ENCODE measurements at places on chromosomes 6 and 20. TPM values are rescaled to one million over a fixed set of nuclear protein-coding genes. Genes with fewer than 3 reads are reported as not detected.

MYCT1 gene
- not detected for polyA plus RNA-seq

WFDC10B gene
- not detected for polyA plus RNA-seq

RIPPLY2 gene
- not detected for polyA plus RNA-seq

OR2B6 gene
- polyA plus RNA-seq: not detected

PPP1R3G gene
- polyA plus RNA-seq: 0.09 TPM

SMOC2 gene
- polyA plus RNA-seq: not detected

- no peak overlapping the region for H3K4me3 ChIP-seq
- DNase-seq: no peak
- H3K36me3 ChIP-seq: no peaks in the 10 kb centered on the region
- H3K4me1 ChIP-seq: peaks cover 26% of the 10 kb centered on the region
Observed at GRCh38 chr6:144315981-144316861, 31.1 kb downstream of the UTRN start.

- H3K4me3 ChIP-seq: no peak overlapping the region
- H3K27ac ChIP-seq: no peak overlapping the region
- H3K27me3 ChIP-seq: no peaks in the 10 kb centered on the region
- no peaks in the 10 kb centered on the region for H3K4me1 ChIP-seq
- H3K36me3 ChIP-seq: no peaks in the 10 kb centered on the region
Observed at GRCh38 chr6:145453376-145453775, 281.9 kb downstream of the EPM2A start.

DNA sequence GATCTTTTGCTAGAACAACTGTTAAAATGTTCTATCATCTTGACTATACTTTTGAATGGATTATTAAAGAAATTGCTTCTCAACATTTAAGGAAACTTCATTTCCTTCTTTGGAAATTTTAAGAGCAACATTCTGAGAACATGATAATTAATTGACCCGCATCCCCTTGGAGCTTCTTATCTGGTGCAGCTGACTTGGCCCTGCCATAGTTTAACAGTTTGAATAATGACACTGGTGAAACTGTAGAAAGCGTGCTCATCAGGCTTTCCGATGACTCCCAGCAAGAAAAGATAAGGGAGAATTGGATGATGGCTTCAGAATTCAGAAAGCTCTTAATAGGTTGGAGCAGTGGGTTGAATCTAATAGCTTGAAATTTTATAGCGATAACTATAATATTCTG lies 38.1 kb downstream of the SNX9 start:
- H3K4me1 ChIP-seq: no peaks in the 10 kb centered on the region
- no peaks in the 10 kb centered on the region for H3K36me3 ChIP-seq
- H3K27ac ChIP-seq: no peak overlapping the region
- no peak for DNase-seq
- no peaks in the 10 kb centered on the region for H3K27me3 ChIP-seq

DNA sequence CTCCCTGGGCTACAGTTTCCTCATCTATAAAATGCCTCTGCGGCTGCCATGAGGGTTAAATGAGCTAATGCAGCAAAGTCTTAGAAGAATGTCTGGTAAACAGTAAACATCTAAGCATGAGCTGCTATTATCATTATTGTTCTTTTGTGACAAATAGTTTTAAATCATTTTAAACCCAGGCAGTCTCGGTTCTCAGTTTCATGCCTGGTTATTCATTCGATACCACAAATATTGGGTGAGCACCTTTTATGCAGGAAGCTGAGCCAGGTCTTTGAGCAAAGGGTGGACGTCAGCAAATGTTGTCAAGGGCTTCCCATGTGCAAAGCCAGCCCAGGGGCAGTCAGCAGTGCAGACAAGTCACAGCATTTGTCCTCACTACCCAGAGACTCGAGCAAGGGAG lies 128.7 kb downstream of the NFATC2 start:
- H3K27ac ChIP-seq: no peak overlapping the region
- no peak for DNase-seq
- H3K4me1 ChIP-seq: no peaks in the 10 kb centered on the region
- no peaks in the 10 kb centered on the region for H3K36me3 ChIP-seq
- H3K27me3 ChIP-seq: no peaks in the 10 kb centered on the region

GRCh38 chr20:51666126-51666525 lies 102.1 kb downstream of the ATP9A start:
- H3K36me3 ChIP-seq: no peaks in the 10 kb centered on the region
- no peak overlapping the region for H3K27ac ChIP-seq
- peaks cover 10% of the 10 kb centered on the region for H3K4me1 ChIP-seq

GRCh38 chr6:129683601-129684322 lies 26.2 kb downstream of the ARHGAP18 start:
- H3K36me3 ChIP-seq: no peaks in the 10 kb centered on the region
- peak; percentile 94 for DNase-seq
- H3K27me3 ChIP-seq: no peaks in the 10 kb centered on the region
- peaks cover 61% of the 10 kb centered on the region for H3K4me1 ChIP-seq
- peak overlapping the region; percentile 93 for H3K27ac ChIP-seq

GRCh38 chr6:106360989-106361430 lies 493 bp downstream of the CRYBG1 start:
- H3K4me3 ChIP-seq: peak overlapping the region; percentile 41
- peaks cover 58% of the 10 kb centered on the region for H3K27me3 ChIP-seq
- peak; percentile 19 for DNase-seq
- H3K27ac ChIP-seq: no peak overlapping the region
- peaks cover 17% of the 10 kb centered on the region for H3K4me1 ChIP-seq

DNA sequence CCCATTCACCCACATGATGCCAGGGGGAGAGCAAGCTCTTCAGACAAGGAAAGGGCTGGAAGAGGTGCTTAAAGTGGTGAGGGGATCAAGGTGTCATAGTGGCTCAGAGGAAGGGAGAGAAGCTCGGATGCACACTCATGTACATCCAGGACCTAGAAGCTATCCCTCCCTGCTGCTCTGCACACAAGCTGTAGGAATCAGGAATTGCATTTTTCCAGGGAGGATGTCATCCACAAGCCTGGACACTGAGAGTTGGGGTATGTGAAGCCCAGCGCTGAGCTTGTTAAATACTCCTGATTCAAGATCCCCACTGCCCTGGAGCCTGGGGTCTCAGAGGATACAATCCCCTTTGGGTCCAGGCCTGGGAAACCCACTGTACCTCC lies 85.8 kb upstream of the CCDC167 start:
- peaks cover 3% of the 10 kb centered on the region for H3K27me3 ChIP-seq
- H3K27ac ChIP-seq: no peak overlapping the region
- H3K4me3 ChIP-seq: no peak overlapping the region

DNA sequence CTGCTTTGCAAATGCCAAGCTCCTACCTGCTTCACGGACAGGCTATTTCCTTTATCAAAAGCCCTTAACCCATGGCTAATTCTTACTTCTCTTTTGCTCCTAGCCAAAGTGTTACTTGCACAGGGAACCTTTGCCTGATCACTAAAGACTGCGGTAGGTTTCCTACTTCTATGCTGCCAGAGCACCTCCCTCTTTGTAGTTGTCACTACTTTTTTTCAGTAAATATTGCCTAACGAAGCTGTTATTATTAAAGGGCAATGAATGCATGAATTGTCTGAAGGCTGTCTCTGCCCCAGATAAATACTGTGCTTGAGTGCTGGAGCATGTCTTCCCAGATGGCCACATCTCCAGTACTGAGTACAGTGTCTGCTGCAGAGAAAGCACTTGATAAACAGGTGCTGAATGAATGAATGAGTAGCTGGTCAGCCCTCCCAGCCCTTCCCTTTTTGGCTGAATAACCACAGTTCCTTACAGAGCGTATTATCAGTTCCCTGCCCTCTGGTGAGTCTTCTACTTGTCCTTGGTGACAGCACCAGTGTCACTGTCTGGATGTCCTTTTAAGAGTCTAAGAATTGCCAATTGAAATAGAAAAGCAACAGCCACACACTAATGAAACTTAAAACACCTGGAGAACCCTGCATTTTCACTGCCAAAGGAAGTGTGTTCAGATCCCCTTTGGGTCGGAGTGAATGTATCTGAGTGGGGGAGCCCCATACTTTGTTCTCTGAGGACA lies 73.6 kb upstream of the TRAF3IP2 start:
- no peaks in the 10 kb centered on the region for H3K4me1 ChIP-seq
- no peaks in the 10 kb centered on the region for H3K27me3 ChIP-seq
- DNase-seq: no peak
- no peak overlapping the region for H3K4me3 ChIP-seq
- no peak overlapping the region for H3K27ac ChIP-seq

GRCh38 chr20:284172-284571 lies 6.4 kb downstream of the C20orf96 start:
- H3K27me3 ChIP-seq: no peaks in the 10 kb centered on the region
- no peak overlapping the region for H3K27ac ChIP-seq
- no peaks in the 10 kb centered on the region for H3K4me1 ChIP-seq
- DNase-seq: no peak
- no peak overlapping the region for H3K4me3 ChIP-seq

GRCh38 chr6:63764318-63764916 lies 128.8 kb downstream of the PHF3 start:
- no peaks in the 10 kb centered on the region for H3K36me3 ChIP-seq
- no peak overlapping the region for H3K27ac ChIP-seq
- no peaks in the 10 kb centered on the region for H3K4me1 ChIP-seq
- no peak overlapping the region for H3K4me3 ChIP-seq
- H3K27me3 ChIP-seq: no peaks in the 10 kb centered on the region

DNA sequence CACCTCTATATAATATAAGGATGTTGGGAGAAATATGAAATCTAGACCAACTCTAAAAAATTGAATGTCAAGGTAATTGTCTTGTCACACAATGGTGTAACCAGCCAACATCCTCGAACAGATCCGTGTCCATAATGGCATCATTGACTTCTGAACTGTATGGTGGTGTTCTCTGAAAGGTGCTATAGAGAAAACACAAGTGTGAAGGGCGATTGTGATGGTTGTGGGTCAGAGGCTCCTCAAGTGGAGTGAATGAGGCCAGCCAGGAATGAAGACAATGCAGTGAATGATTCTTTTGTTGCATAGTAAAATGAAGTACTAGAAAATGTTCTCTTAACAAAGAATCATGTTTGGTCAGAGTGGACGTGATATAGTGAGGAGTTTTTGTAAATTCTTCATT lies 58.3 kb downstream of the CARMIL1 start:
- no peaks in the 10 kb centered on the region for H3K36me3 ChIP-seq
- peaks cover 8% of the 10 kb centered on the region for H3K4me1 ChIP-seq
- no peak overlapping the region for H3K27ac ChIP-seq
- DNase-seq: no peak
- H3K4me3 ChIP-seq: no peak overlapping the region
- no peaks in the 10 kb centered on the region for H3K27me3 ChIP-seq

DNA sequence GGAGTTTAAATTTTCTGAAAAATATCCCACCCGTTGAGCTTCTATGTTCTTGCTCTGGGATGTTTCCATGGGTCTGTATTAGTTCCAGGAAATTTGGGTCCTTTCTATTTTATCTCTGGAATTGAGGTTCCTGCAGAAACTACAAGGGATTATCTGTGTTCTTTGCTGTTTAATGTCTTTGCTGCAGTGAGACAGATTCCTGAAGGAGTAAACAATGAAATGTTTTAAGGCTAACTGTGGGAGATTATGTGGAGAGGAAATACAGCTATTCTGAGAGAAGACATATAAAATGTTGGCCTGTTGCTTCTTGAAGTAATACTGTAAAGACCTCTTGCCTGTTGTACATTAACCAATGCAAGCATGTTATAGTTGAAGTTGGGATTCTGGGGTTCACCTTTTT lies 43.5 kb downstream of the SAMD5 start:
- DNase-seq: no peak
- H3K27me3 ChIP-seq: no peaks in the 10 kb centered on the region
- H3K27ac ChIP-seq: no peak overlapping the region

GRCh38 chr6:43763812-43764522 lies 6.0 kb upstream of the VEGFA start:
- H3K4me3 ChIP-seq: no peak overlapping the region
- H3K27ac ChIP-seq: no peak overlapping the region
- no peaks in the 10 kb centered on the region for H3K36me3 ChIP-seq
- H3K27me3 ChIP-seq: peaks cover 8% of the 10 kb centered on the region
- H3K4me1 ChIP-seq: peaks cover 15% of the 10 kb centered on the region

DNA sequence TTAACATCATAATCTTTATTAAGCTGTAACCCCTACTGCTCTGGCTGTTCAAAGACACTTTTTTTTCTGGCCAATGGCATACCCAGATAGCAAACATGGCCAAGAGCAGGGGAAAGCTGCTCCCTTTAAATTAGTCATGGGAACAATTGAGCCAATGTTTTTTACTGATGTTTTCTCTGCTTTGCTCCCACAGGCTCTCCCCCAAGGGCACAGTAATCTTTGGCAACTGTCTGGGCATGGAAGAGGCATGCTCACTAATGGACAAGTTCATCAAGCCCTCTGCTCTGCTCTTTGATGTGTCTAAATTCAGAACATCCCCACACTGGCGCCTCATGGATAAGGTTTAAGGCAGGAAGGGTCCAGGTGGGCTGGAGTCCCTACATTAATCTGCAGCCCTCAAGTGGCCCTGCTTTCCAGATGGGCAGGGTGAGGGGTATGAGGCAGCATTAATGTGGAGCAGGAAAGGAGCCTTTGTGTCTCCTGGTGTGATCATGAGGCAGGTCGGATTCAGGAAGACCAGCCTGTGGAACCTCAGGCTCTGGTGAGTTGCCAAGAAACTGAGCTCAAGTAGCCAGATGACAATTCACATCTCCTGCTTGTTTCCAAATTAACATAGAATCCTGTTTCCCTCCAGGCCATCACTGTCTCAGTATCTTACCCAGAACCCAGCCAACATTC lies 227.0 kb upstream of the CST7 start:
- no peak overlapping the region for H3K27ac ChIP-seq
- no peak for DNase-seq
- no peak overlapping the region for H3K4me3 ChIP-seq
- no peaks in the 10 kb centered on the region for H3K4me1 ChIP-seq

DNA sequence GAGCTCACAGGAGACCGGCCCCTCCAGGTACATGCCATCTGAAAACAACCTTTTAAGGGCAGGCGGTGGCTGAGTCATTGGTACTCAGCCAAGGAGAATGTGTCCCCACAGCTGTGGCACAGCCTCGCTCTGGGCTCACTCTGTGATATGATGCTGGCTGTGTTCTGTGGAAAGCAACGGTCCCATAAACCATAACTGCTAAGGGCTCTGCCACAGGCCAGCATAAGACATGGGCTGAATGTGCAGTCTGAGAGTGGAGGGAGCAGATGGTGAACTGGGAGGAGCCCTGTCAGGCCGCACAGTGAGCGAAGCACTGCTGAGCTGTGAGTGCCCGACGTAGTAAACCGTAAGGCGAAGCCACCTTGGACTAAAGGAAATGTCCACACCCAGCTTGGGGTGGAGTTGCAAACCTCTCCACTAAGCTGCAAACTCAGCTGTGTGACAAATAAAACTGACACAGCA lies 375.8 kb downstream of the THBS2 start:
- H3K4me3 ChIP-seq: no peak overlapping the region
- no peaks in the 10 kb centered on the region for H3K27me3 ChIP-seq
- DNase-seq: no peak
- H3K27ac ChIP-seq: no peak overlapping the region
- H3K4me1 ChIP-seq: no peaks in the 10 kb centered on the region
- H3K36me3 ChIP-seq: no peaks in the 10 kb centered on the region

GRCh38 chr20:45796337-45797065 lies 4.7 kb downstream of the DNTTIP1 start:
- H3K36me3 ChIP-seq: peaks cover 46% of the 10 kb centered on the region
- no peaks in the 10 kb centered on the region for H3K27me3 ChIP-seq

DNA sequence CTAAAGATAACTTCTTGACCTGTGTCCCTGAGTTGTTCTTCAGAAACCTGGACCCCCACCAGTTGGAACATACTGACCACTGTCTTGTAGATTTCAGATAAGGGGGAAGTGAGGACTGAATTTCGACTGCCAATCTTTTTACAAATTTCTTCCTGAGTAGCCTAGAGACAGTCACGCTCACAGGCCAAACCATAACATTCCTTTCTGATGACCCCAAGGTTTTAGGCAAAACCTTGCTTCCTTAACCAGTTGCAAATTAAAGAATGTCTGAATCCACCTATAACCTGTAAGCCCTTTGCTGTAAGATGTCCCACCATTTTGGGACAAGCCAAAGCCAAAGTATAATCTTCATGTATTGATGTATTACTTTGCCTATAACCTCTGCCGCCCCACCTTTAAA lies 306.9 kb downstream of the LRFN2 start:
- no peak overlapping the region for H3K4me3 ChIP-seq
- H3K4me1 ChIP-seq: no peaks in the 10 kb centered on the region
- DNase-seq: no peak
- no peak overlapping the region for H3K27ac ChIP-seq
- no peaks in the 10 kb centered on the region for H3K27me3 ChIP-seq
- no peaks in the 10 kb centered on the region for H3K36me3 ChIP-seq
